ENCODE measurements at places on chromosomes 13 and 19. TPM values are rescaled to one million over a fixed set of nuclear protein-coding genes. Genes with fewer than 3 reads are reported as not detected.

The ZNF814 gene
- total RNA-seq: 12.8 TPM

The TBXA2R gene
- 0.46 TPM for total RNA-seq

The KASH5 gene
- not detected for total RNA-seq

The AP1M1 gene
- 62.4 TPM for total RNA-seq

The CACNG8 gene
- total RNA-seq: not detected

The HS6ST3 gene
- total RNA-seq: 0.10 TPM

The ZNF628 gene
- total RNA-seq: 4.4 TPM

The MYADM gene
- 22.8 TPM for total RNA-seq

The ASF1B gene
- total RNA-seq: 30.4 TPM

The LATS2 gene
- total RNA-seq: 12.0 TPM

The RFPL4A gene
- not detected for total RNA-seq

The RAB3A gene
- total RNA-seq: 0.85 TPM

The ALOX5AP gene
- 0.35 TPM for total RNA-seq

The ICAM5 gene
- 2.5 TPM for total RNA-seq

The ALG5 gene
- total RNA-seq: 43.4 TPM

The UBE2M gene
- 70.7 TPM for total RNA-seq

The PLVAP gene
- not detected for total RNA-seq

The IGFL1 gene
- total RNA-seq: 0.71 TPM

The ZNF493 gene
- 3.2 TPM for total RNA-seq

The CEACAM21 gene
- total RNA-seq: not detected

The PRR22 gene
- 2.0 TPM for total RNA-seq

The ARRDC5 gene
- not detected for total RNA-seq
